NCI-H2029 treated with DMSO at 0.1 percent for 48 hours (cell line): ENCODE measurements at places on chromosomes 7 and 10.

DNA sequence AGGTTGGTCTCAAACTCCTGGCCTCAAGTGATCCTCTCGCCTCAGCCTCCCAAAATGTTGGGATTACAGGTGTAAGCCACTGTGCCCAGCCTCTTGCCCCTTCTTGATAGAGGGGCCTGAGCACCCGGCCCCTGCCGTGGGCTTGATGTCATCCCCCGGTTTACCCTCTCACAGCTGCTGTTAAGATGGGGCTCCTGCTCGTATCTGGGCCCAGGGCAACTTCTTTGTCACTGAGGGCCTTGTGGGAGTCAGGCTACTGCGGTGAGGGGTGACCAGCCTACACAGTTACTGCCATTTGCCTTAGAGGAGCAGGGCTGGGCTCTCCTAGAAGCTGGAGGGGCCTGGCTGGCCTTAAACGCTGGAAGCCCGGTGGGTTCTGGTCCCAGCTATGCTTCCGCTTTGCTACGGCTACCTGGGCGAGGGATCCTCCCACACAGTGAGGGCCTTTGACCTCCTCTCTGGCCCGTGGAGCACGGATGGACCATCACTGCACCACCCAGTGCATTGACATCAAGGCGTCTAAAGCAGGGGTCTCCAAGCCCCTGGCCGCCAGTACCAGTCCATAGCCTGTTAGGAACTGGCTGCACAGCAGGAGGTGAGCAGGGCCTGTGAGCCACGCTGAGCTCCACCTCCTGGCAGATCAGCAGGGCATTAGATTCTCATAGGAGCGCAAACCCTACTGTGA is 1.1 kb upstream of the TMEM130 start:
- DNase-seq: no peak

- no peak for DNase-seq
Measured at GRCh38 chr10:47081264-47081663, 170.0 kb downstream of the PTPN20 start.

- DNase-seq: no peak
Measured at GRCh38 chr7:53060066-53060465, 24.6 kb downstream of the POM121L12 start.

DNA sequence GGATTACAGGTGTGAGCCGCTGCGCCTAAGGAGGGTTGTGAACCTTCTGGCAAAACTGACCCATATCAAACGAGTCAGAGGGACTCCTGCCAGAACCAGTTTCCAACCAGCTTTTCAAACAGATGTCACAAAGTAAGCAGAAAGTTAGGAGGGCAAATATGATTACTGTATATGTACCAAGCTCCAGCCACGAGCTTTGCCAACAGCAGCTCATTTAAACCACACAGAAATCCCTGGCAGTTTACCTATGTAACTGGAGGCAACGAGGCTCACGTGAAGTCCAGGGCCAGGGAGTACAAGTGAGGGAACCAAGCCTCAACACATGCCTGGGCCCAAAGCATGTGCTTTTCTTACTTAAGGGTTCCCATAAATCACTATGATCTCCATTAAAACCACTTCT is 12.5 kb upstream of the DAGLB start:
- no peak for DNase-seq

DNA sequence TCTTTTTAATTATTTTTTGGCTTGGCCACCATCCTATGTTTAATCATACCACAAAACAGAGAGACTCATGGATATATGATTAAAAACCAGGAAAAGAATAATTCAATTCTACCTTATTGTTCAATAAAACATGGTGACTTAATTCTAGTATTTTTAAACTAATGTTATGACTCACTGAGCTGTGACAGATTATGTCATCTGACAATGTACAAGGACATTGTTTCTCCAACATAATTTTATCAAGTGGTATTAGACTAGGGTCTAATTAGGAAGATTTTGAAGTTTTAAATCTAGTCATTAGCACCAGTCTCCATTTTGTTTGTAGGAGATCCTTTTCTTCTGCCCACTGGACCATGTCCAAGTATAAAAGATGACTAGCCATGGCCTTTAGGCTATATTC is 199.3 kb upstream of the MDFIC start:
- no peak for DNase-seq

- DNase-seq: no peak
Measured at GRCh38 chr10:133143546-133143945, 16.5 kb upstream of the KNDC1 start.
